ENCODE measurements at places on chromosomes 6 and 20.

DNA sequence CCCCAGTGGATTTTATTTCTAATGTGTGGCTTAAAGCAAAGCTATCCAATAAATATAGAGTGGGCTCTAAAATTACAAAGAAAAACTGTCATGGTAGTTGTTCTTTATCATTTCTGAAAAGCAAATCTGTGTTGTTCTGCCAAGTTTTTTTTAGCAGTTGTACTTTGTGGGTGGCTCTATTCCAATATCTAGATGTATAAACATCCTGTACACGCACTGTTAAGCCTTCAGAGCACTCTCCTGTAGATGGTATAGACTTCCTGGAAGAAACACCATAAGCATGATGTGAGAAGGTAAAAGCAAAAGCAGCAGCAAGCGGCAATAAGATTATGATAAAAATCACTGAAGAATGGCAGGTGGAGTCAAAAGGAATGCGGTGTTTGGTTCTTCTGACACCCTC, 21.5 kb upstream of the TMEM30A start:
- no peak for DNase-seq

- DNase-seq, result no peak
Observed at GRCh38 chr20:34268851-34269636, 27.8 kb downstream of the ASIP start.

- no peak for DNase-seq
Observed at GRCh38 chr6:1079525-1079924, 232.4 kb upstream of the FOXQ1 start.

GRCh38 chr6:42526616-42527015, 37.2 kb upstream of the UBR2 start:
- DNase-seq, result no peak

DNA sequence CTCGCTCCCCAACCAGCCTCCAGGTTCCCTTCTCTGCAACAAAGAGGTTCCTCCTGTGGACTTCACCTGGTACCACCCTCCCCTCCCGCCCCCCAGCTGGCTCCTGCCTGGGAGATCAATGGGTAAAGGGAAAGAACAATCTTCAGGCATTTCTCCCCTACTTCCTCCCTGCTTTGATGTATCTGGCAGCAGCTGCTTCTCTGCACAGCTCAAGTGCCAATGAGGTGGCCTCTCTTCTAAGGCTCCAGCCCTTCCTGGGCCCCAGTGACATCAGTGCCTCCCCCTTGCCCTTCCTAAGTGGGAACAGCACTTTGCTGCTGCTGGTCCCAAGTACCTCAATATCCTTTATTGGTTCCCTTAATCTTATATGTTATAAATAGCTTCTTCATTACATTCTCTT, 23.5 kb downstream of the MOCS1 start:
- no peak for DNase-seq

DNA sequence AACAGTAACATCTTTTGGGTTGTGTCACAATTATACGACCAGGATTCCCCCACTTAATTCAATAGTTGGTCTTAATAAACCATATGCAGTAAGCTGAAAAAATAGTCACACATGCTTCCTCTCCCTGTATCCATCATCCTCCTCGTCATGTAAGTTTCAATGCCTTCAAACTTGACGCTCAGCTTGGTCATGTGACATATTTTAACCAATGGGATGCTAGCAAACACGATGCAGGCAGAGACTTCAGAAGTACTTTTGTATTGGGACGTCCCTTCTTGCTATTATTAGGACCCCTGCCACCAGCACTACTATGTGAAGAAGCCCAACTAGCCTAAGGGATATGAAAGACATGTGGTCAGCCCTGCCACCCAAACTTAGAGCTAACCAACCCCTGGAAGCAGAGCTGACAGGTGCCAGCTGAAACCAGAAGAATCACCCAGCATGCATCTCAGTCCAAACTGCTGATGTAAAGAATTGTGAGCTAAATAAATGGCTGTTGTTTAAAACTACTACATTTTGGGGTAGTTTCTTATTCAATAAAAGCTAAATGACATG, 49.3 kb downstream of the CGA start:
- no peak for DNase-seq
